Thoracic aorta (tissue), 2 donors: ENCODE measurements at places on chromosomes 5 and 9. TPM values are rescaled to one million over a fixed set of nuclear protein-coding genes. Genes with fewer than 3 reads are reported as not detected.

The IDNK gene
- total RNA-seq, result 1.4 TPM

The NR4A3 gene
- total RNA-seq, result 9.7 TPM

The FAM163B gene
- total RNA-seq, result not detected

GRCh38 chr5:139147483-139148087, 50.6 kb downstream of the SIL1 start:
- peaks cover 56% of the 10 kb centered on the region for H3K4me1 ChIP-seq
- peak overlapping the region; percentile 44 for H3K27ac ChIP-seq
- no peak overlapping the region for H3K4me3 ChIP-seq
- no peak for DNase-seq
- no peaks in the 10 kb centered on the region for H3K27me3 ChIP-seq

GRCh38 chr5:3325972-3326840, 269.4 kb upstream of the IRX1 start:
- H3K4me1 ChIP-seq, result no peaks in the 10 kb centered on the region
- H3K36me3 ChIP-seq, result no peaks in the 10 kb centered on the region
- no peak overlapping the region for H3K27ac ChIP-seq
- H3K27me3 ChIP-seq, result no peaks in the 10 kb centered on the region

- H3K4me1 ChIP-seq, result peaks cover 5% of the 10 kb centered on the region
- DNase-seq, result no peak
- no peaks in the 10 kb centered on the region for H3K36me3 ChIP-seq
- no peaks in the 10 kb centered on the region for H3K27me3 ChIP-seq
- H3K27ac ChIP-seq, result no peak overlapping the region
- no peak overlapping the region for H3K4me3 ChIP-seq
Measured at GRCh38 chr5:132751444-132751843, 4.2 kb downstream of the CCNI2 start.

GRCh38 chr9:114233491-114234185, 78.3 kb downstream of the COL27A1 start:
- peaks cover 74% of the 10 kb centered on the region for H3K4me1 ChIP-seq
- peak overlapping the region; percentile 87 for H3K27ac ChIP-seq
